ENCODE measurements at places on chromosomes 11 and 22.

DNA sequence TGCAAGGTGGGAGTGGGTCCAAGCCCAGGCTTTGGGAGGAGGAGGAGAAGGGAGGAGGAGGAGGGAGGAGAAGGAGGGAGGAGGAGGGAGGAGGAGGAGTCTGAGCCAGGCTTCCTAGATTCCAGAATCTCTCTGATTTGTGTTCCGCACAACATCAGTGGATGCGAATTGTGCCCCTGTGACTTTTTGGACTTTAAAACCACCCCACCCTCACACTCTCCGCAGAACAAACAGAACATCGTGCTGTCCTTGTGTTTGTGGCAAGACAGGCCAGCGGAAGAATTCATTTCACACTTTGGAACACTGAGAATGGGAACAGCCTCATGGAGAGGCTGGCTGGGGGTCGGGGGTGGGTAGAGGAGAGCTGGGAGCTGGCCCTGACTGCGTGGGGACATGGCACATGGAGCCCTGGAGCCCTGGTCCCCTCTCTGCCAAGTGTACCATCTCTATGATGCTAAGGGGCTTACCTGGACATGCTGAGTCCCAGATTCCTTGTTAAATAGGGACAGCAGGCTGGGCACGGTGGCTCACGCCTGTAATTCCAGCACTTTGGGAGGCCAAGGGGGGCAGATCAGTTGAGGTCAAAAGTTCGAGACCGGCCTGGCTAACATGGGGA lies 16.4 kb upstream of the SHANK2 start:
- ATAC-seq: no peak

GRCh38 chr11:8354622-8355415 lies 91.1 kb upstream of the LMO1 start:
- ATAC-seq: peak; percentile 86

DNA sequence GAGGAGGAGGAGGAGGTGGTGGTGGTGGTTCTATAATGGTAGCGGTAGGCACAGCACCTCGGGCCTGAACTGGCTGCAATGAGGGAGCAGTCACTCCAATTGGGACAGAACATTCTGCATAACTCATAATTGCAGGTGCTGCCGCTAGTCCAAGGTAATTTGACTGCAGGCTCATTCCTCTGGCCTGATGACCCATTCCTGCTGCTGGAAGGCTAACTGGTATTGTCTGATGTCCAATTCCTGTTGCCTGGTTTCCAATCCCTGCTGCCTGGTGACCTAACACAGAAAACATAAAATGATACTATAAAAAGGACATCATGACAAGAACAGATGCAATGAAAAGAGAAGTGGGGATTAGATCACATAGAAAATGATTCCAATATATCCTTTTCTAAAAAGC lies 7.9 kb upstream of the AGBL2 start:
- no peak for ATAC-seq

DNA sequence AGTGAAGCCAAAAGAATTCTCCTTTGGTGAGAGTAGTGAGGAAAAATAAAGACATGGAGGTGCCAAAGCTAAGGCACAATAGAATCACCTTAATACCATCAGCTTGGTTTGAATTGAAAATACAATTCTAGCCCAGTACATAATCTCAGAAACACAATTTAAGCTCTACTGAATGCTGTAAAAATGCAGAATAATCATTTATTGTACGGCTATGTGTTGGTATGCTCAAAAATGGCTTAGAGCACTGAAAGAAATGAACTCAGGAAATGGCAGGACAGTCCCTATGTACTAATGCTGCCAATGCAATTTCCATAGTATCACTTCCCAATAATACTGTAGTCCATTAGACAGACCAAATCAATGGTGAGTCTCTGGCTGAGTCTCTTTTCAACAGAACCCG lies 798.5 kb downstream of the DLG2 start:
- no peak for ATAC-seq

GRCh38 chr11:36122671-36123070 lies 166.6 kb downstream of the COMMD9 start:
- ATAC-seq: no peak

- no peak for ATAC-seq
These were observed 11.1 kb downstream of the OR5B3 start for GRCh38 chr11:58395581-58395980.

DNA sequence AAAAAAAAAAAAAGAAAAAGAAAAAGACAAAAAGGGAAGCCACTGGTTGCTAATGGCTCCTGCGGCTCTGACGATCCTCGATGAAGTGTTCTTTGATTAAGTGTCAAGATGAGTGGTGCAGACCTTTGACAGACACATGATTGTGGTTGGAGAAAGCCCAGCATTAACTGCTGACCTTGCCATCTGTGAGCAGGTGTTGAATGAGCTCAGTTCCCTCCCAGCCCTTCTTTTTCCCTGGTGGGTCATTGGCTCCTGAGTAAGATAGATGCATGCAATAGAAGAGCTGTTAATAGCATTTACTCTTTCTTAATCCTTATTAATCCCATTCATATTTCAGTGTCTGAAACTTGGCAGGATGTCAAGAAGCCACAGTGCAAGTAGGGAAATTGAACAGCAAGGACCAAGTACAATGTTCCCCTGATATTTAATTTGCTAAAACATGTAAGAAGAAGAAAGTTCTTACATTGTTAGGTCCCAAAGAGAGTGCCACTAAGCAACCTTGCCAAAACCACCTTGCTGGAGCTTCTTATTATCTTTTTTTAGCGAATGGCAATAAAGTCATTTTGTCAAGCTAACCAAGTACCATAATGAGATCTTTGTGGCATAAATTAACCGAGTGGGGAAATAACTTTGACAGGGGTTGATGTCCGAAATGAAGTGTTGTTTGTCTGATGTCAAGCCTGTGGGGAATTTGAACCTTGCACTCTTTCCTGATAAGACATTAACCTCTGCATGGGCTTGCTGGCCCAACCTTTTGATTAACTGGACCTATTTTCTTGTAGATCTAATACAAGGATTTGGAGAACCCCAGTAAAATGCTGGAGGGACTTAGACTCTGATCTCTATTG lies 113.7 kb downstream of the PTPRJ start:
- peak; percentile 99 for ATAC-seq

DNA sequence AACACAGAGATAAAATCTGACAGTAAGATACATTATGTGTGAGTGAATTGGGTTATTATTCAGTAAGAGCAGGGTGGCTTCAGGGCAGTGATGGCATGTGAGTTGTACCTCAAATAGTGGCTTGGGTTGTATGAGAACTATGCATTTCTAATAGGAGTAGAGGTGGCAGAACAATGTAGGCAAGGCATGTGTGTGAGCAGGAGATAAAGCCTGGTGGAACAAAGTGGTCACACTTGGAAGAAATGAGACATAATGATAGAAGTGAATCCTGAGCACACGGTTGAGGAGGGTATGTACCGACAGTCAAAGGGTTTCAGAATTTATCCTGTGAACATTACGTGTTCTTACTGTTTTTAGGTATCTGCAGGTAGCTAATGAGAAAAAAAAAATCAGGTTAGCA lies 159.3 kb downstream of the CASP12 start:
- ATAC-seq: peak; percentile 18

GRCh38 chr11:110828086-110828485 lies 115.8 kb upstream of the ARHGAP20 start:
- ATAC-seq: no peak

GRCh38 chr11:69287968-69288882 lies 5.7 kb upstream of the MYEOV start:
- ATAC-seq: no peak

DNA sequence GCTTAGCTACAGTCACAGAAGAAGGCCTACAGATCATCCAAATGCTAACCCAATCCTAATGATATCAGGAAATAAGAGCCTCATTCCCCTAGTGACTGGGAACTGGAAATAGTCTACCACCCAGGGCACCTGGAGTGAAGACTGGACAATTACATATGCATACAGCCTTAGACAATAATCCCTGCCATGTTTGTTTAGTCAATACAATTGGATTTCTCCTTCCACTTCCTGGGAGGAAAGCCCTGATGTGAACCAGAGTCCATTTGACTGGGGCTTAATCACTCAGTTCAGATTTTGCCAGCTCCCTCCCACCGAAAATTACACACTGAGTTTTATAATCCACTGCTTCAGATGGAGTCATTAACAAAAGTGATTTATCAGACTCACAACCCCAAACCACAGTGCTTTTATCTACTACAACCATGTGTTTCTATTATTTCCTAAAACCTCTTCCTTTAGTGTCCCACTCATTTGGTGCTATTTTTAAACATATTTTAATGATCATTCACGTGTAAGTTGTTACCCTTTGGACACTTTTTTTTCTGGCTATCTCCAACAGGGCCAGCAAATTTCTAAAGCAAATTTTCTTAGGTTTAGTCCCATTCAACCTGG lies 29.9 kb downstream of the CWF19L2 start:
- ATAC-seq: no peak

- no peak for ATAC-seq
These were observed 21.6 kb upstream of the FCHSD2 start for GRCh38 chr11:73163638-73164174.

DNA sequence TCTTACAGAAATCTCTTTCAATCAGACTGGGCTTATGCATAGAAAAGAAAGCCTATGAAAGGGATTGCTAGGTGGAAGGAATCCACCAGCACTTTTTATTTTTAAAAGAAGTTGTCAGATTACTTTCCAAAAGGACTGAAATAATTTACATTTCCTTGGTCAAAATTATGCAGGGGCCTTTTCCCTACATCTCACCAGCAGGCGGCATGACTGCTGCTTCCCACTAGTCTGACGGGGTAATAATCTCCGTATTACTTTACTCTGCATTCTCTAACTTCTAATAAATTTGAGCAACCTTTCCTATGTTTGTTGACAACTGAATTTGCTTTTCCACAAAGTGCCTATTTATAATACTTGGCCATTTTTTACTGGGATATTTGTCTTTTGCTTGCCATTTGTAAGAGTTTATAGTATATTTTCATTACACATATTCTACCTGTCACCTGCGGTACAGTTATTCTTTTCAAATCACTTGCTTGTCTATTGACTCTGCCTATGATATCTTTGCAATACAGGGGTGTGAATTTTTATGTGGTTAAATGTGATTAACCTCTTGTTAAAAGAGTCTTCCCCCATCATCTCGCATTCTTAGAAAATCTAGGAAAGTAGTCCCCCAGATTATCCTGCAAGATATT lies 51.9 kb upstream of the USP47 start:
- no peak for ATAC-seq

DNA sequence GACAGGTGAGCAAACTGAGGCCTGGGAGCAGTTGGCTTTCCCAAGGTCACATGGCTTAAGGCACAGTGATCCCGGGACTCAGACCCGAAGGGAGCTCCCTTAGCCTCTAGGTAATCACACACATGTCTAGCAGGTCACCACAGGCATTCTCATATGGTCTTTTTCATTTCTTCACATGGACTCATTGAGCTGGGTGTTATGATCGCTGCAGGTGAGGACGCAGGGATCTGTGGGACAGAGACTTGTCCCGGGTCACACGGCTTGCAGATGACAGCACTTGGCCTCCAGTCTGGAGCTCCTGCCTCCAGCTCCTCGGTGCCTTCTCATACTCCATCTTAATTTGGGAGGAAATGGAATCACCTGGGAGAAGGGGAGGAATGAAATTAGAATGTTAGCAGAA lies 23.6 kb upstream of the CACNG2 start:
- no peak for ATAC-seq

All from motor neuron (in vitro differentiated cells).